ENCODE measurements at places on chromosomes 3 and 15.

GRCh38 chr15:53328341-53328740, 431.1 kb downstream of the WDR72 start:
- no peak for DNase-seq

GRCh38 chr3:13706886-13707285, 158.0 kb downstream of the FBLN2 start:
- DNase-seq, result no peak

DNA sequence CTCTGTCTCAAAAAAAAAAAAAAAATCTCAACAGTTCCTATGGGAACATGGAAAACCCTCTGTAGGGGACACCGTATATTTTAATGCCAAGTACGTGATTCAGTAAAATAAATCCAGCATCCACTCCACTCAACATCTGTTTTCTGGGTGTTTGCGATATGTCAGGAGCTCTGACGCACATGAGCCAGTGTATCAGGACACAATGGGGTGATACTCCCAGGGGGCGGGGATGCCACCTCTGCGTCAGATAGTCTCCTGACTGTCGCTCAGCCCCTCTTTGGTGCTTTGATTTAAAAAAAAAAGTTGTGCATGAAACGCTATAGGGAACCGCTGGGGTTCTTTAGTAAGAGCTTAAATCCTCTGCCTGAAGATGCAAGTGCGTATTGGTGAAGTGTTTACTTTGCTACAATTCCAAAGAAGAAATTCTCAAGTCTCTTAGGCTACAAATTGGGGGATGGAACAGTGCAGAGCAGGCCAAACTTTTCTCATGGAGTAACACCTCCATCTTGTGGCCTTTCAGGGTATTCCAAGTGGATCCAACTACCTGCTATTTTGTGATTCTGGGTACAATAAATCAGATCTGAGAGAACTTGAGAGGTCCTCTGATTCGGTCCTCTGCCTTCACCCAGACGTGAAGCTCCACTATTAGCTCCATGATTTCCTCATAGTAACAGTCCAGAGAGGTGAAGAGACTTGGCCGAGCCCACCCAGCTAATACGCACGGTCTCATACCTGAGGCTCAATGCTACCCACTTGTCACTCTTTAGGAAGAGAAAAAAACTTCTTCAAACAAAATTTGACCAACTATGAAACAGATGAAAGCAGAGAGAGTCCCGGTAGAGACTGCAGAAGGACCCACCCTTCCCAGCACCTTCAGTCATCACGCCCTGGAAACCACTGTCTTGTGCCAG, 9.3 kb upstream of the NR2E3 start:
- no peak for DNase-seq

DNA sequence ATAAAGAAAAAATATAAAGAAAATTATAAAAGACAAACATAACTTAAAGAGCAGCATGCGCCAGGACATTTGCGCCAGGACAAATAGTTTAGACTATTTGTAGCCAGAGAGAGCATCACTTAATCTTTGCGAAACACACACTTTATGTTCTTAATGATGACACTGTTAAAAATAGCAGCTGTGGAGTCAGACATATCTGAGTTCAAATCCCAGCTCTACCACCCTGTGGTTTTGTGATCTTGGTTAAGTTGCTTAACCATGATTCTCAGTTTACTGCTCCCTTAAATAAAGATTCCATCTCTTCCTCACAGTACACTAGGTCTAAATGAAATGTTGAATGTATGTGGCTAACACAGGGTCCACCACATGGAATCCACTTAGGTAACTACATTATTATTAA, 31.4 kb downstream of the KCNMB2 start:
- no peak for DNase-seq

- no peak for DNase-seq
These were observed 23.7 kb downstream of the ARRDC4 start for GRCh38 chr15:97984157-97984556.

GRCh38 chr15:35218215-35218614, 133.1 kb upstream of the NANOGP8 start:
- DNase-seq, result no peak

- no peak for DNase-seq
These were observed 622 bp upstream of the ZNF589 start for GRCh38 chr3:48240000-48240963.

Data from cortex of kidney (tissue), 1 donor.